T-cell (primary cell): ENCODE measurements at places on chromosomes 13 and 19. TPM values are rescaled to one million over a fixed set of nuclear protein-coding genes. Genes with fewer than 3 reads are reported as not detected.

Gene PINLYP
- total RNA-seq = 0.60 TPM

Gene POSTN
- not detected for total RNA-seq

Gene RGL3
- total RNA-seq = 0.22 TPM

Gene TYROBP
- total RNA-seq = 2.9 TPM

Gene MTRF1
- total RNA-seq = 29.2 TPM

Gene DNAAF3
- total RNA-seq = not detected

Gene FBXO27
- total RNA-seq = 0.41 TPM

Gene SLC5A5
- total RNA-seq = 5.7 TPM

Gene DCT
- 0.19 TPM for total RNA-seq

Gene S1PR2
- total RNA-seq = 6.2 TPM

Gene LPAR2
- 86.2 TPM for total RNA-seq

Gene CARM1
- total RNA-seq = 31.8 TPM

Gene CASP14
- not detected for total RNA-seq

DNA sequence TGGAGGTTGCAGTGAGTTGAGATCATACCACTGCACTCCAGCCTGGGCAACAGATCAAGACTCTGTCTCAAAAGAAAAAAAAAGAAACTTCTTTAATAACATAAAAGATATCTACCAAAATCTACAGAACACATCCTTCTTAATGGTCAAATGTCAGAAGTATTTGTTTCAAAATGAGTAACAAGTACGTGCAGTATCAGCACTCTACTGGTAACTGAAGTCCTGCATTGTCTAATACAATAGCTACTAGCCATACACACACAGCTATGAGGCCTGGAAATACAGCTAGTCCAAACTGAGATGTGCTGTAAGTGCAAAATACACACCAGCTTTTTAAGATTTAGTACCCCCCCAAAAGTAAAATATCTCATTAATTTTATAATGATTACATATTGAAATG is 88.1 kb downstream of the TSC22D1 start:
- no peak for DNase-seq
- H3K27me3 ChIP-seq = no peaks in the 10 kb centered on the region
- H3K27ac ChIP-seq = no peak overlapping the region
- H3K4me1 ChIP-seq = no peaks in the 10 kb centered on the region
- H3K4me3 ChIP-seq = no peak overlapping the region

- no peaks in the 10 kb centered on the region for H3K36me3 ChIP-seq
- H3K4me3 ChIP-seq = no peak overlapping the region
- no peaks in the 10 kb centered on the region for H3K27me3 ChIP-seq
- peak; percentile 39 for DNase-seq
- no peaks in the 10 kb centered on the region for H3K4me1 ChIP-seq
- H3K27ac ChIP-seq = no peak overlapping the region
These were observed 13.7 kb downstream of the PVR start for GRCh38 chr19:44657211-44657921.

DNA sequence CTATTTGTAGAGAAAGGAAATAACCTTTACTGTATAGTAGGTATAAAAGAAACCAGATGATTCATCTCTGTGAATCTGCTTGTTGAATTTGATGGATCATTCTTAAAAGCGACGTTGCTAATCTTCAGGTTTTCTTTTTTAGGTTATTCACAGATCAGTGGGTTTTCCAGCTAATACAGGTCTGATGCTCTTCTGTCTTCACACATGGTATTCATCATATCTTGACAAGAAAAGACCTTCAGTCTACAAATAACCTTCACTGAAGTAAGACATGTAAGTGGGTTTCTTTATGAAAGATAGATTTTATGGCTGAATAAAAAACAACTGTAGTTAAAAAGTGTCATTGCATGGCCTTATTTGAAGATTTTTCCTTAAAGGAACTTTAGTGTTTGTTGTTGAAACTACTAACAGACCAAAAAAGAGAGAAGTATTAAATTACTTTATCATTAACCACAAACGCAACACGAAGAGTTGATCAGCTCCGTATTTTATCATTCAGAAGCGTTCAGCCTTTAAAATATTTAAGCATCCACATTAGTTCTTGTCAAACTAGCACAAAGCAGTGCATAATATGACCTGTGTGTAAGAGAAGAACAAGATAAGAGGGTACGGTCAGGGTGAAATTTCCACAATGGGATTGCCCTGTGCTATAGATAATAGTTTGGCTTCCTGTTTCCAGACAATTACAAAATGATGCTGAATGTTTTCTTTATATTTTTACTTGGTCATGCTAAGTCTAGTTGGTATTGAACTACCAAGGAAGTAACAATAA is 299.5 kb downstream of the MZT1 start:
- H3K4me1 ChIP-seq = no peaks in the 10 kb centered on the region
- no peak overlapping the region for H3K4me3 ChIP-seq
- no peaks in the 10 kb centered on the region for H3K36me3 ChIP-seq

DNA sequence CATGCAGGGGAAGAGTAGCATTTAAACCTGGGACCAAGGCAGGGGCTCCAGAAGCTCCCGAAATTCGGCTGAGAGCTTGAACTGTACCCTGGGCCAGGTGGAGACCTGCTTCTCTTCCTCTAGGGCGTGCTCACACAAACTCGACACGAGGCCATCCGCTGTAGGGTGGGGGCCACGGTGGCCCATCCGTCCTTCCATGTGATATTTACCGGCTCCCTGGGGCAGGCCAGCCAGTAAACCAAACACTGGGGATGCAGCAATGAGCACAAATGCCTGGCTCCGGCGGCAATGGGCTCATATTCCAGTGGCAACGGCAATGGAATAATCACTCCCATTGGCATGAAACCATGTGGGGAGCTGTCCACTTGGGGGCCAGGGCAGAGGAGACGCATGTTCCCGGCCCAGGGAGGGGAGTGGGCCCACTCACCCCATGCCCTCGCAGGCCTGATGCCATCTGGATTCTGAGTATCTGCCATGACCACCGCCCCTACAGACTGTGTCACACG is 10.8 kb downstream of the SH3GL1 start:
- H3K36me3 ChIP-seq = no peaks in the 10 kb centered on the region
- H3K27ac ChIP-seq = no peak overlapping the region
- H3K27me3 ChIP-seq = no peaks in the 10 kb centered on the region
- H3K4me3 ChIP-seq = no peak overlapping the region
- no peak for DNase-seq

DNA sequence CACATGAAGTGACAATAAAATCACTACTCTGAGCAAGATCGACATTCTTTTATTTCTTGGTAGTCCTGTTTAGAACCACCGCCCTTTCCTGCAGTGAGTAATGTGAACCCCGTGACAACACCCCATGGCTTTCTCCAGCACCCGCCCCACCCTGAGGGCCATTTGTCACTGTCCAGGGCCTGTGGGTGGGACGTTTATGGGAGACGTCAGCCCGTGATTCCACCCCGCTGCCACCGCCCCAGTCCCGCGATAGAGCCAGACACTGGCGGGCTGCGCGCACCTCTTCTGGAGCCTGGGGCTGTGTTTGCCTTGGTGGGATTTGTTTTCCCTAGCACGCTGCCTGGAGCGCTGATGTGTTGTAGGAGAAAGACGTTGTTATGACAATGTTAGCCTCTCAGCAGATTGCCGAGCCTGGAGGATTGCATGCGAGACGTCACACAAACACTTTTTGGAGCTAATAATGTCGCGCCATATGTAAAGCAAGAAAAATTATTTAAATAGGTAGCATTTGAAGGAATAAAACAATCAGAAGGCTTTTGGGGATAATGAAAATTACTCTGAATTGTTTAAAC is 263.7 kb downstream of the TEX29 start:
- no peak for DNase-seq
- no peak overlapping the region for H3K4me3 ChIP-seq
- H3K27me3 ChIP-seq = no peaks in the 10 kb centered on the region

GRCh38 chr13:106492588-106493475 is 42.6 kb downstream of the EFNB2 start:
- DNase-seq = no peak
- no peaks in the 10 kb centered on the region for H3K36me3 ChIP-seq
- no peak overlapping the region for H3K27ac ChIP-seq
- no peak overlapping the region for H3K4me3 ChIP-seq
- no peaks in the 10 kb centered on the region for H3K27me3 ChIP-seq
- peaks cover 16% of the 10 kb centered on the region for H3K4me1 ChIP-seq

GRCh38 chr13:102555914-102556553 is 40.8 kb upstream of the TPP2 start:
- H3K4me1 ChIP-seq = no peaks in the 10 kb centered on the region
- no peak overlapping the region for H3K27ac ChIP-seq
- H3K27me3 ChIP-seq = no peaks in the 10 kb centered on the region
- DNase-seq = no peak
- H3K4me3 ChIP-seq = no peak overlapping the region

DNA sequence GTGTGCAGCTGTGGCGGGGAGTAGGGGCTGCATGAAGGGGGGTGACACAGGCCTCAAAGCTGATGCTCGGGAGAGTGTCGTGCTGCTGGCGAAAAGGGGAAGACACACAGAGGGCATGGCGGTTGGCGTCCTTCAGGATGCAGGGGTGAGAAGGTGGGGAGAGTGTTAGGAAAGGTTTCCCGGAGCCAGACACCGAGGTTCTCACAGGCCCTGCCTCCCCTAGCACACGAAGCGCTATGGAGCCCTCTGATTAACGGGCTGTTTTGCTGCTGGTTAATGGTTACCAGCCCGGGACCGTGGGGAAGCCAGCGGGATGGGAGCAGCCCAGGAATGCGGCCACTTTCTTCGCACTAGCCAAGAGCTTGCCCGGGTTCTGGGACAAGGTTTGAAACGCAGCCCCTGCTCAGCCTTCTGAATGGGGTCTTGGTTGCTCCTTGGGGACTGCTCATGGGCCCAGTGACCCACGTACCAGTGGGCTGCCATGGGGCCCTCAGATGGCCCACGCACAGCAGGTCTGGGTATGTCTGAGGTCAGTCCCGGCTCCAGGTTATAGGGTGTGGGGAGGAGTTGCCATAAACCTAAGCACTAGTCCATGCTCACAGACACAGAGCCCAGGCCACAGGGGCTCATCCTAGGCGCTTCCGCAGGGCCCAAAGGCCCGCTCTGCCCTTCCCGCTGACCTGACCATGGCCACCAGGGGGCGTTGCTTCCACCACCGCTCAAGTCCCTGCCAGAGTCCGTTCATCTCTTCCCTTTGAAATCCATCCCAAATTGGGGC is 31.3 kb upstream of the ISYNA1 start:
- no peak overlapping the region for H3K4me3 ChIP-seq
- H3K4me1 ChIP-seq = no peaks in the 10 kb centered on the region
- peaks cover 36% of the 10 kb centered on the region for H3K36me3 ChIP-seq
- no peaks in the 10 kb centered on the region for H3K27me3 ChIP-seq

- H3K36me3 ChIP-seq = no peaks in the 10 kb centered on the region
- no peak overlapping the region for H3K27ac ChIP-seq
- H3K4me3 ChIP-seq = no peak overlapping the region
- no peaks in the 10 kb centered on the region for H3K27me3 ChIP-seq
- DNase-seq = no peak
- H3K4me1 ChIP-seq = no peaks in the 10 kb centered on the region
These were observed 173.1 kb downstream of the POU4F1 start for GRCh38 chr13:78430166-78430791.

GRCh38 chr13:20144141-20144850 is 16.6 kb downstream of the GJA3 start:
- H3K36me3 ChIP-seq = no peaks in the 10 kb centered on the region
- DNase-seq = no peak
- H3K4me3 ChIP-seq = no peak overlapping the region
- H3K4me1 ChIP-seq = peaks cover 3% of the 10 kb centered on the region
- H3K27me3 ChIP-seq = peaks cover 3% of the 10 kb centered on the region
- no peak overlapping the region for H3K27ac ChIP-seq

- H3K27ac ChIP-seq = peak overlapping the region; percentile 42
- peaks cover 11% of the 10 kb centered on the region for H3K4me1 ChIP-seq
- H3K27me3 ChIP-seq = no peaks in the 10 kb centered on the region
- DNase-seq = no peak
- no peak overlapping the region for H3K4me3 ChIP-seq
- H3K36me3 ChIP-seq = no peaks in the 10 kb centered on the region
These were observed 17.2 kb downstream of the TNFSF14 start for GRCh38 chr19:6652805-6653094.

- H3K27me3 ChIP-seq = no peaks in the 10 kb centered on the region
- no peak for DNase-seq
- no peak overlapping the region for H3K27ac ChIP-seq
- no peaks in the 10 kb centered on the region for H3K36me3 ChIP-seq
- no peak overlapping the region for H3K4me3 ChIP-seq
These were observed 490.0 kb downstream of the GPC6 start for GRCh38 chr13:93716623-93717022.

GRCh38 chr13:112956571-112957294 is 12.3 kb upstream of the MCF2L start:
- H3K27me3 ChIP-seq = peaks cover 35% of the 10 kb centered on the region
- H3K36me3 ChIP-seq = no peaks in the 10 kb centered on the region
- no peak overlapping the region for H3K4me3 ChIP-seq
- no peak overlapping the region for H3K27ac ChIP-seq

DNA sequence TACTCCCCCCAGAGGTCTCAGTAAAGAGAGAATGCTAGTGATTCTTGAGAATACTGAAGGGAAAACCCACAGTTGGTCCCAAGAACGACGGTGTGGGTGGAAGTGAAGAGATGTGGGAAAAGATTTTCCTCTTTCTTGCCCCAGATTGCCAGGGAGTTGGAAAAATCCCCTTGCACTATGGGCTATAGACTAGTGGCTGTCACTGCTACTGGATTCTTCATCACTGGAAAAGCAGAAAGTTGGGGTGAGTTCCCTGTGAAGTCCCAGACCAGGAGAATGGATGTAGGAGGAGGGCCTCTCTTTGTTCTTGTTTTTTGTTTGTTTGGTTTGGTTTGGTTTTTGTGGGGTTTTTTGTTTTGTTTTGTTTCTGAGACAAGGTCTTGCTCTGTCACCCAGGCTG is 11.4 kb downstream of the LYPD3 start:
- DNase-seq = no peak
- no peaks in the 10 kb centered on the region for H3K4me1 ChIP-seq
- no peaks in the 10 kb centered on the region for H3K36me3 ChIP-seq

DNA sequence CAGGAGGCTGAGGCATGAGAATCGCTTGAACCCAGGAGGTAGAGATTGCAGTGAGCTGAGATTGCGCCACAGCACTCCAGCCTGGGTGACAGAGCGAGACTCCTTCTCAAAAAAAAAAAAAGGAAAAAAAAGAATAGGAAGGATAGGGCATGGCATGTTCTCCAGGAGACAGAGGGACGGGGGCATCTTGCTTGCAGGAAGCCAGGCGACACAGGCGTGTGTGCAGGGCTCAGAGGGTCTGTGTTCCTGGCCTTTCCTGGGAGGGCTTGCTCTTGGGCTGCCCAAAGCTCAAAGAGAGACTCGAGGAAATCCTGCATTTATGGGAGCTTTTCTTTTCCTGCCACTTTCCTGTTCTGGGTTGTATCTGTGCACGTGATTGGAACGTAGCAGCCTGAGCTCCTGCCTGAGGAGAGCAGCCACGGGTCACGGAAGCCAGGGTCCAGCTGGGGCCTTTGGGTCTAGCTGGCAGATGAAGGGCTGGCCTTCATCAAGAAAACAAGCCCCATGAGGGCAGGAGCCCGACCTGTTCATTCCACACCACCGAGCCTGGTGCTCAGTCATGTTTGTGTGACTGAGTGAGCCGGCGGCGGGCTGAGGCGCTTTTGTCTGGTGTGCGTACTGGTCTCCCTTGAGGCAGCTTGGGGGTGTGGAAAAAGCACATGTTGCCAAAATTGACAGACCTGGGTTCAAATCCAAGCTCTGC is 44.5 kb downstream of the CAPN12 start:
- H3K27me3 ChIP-seq = no peaks in the 10 kb centered on the region
- peaks cover 55% of the 10 kb centered on the region for H3K36me3 ChIP-seq
- no peak for DNase-seq
